ENCODE measurements at places on chromosomes 2 and 18.

GRCh38 chr18:67379981-67380380 lies 136.5 kb downstream of the DSEL start:
- no peak for DNase-seq

GRCh38 chr2:30702694-30703093 lies 104.6 kb downstream of the CAPN13 start:
- no peak for DNase-seq

GRCh38 chr18:22115573-22115972 lies 53.8 kb upstream of the GATA6 start:
- no peak for DNase-seq

- no peak for DNase-seq
Measured at GRCh38 chr2:64990876-64991275, 1.7 kb downstream of the SLC1A4 start.

DNA sequence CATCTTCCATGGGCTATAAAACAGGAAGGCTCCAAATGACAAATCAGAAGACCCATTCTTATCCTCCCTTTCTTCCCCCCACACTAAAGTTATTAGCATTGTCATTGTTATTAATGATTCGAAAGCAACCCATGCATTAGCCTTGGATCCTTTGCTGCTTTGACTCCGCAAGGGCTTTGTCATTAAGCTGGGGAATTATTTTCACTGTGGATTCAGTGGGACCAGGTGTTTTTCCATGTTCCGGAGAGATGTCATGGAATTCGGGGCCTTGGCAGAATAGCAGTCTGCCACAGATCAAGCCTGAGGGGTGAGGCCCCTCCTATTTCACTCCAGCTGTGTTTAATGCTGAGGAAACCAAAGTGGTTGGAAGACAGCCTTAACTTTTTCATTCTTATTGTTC lies 357.1 kb downstream of the EN1 start:
- DNase-seq, result peak; percentile 53

DNA sequence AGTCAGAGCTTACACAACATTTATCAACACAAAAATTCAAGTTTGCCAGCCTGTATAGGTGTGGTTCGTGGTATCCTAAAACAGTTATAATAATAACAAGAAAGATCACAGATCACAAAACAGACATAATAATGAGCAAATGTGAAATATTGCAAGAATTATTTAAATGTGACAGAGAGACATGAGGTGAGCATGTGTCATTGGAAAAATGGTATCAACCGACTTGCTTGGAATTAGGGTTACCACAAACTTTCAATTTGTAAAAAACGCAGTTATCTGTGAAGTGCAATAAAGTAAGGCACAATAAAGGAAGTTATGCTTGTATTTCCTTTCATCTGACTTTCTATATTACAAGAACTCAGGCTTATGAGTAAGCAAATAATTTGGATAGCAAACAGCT lies 116.8 kb downstream of the IKZF2 start:
- DNase-seq, result no peak

GRCh38 chr2:230987137-230988020 lies 8.5 kb upstream of the SPATA3 start:
- peak; percentile 82 for DNase-seq

- no peak for DNase-seq
Measured at GRCh38 chr2:179596018-179596417, 265.4 kb downstream of the ZNF385B start.

- no peak for DNase-seq
Measured at GRCh38 chr2:71615767-71616730, 162.7 kb downstream of the DYSF start.

GRCh38 chr2:102772659-102773058 lies 10.8 kb downstream of the TMEM182 start:
- DNase-seq, result peak; percentile 59

- DNase-seq, result no peak
Measured at GRCh38 chr2:22995576-22995975, 389.4 kb upstream of the KLHL29 start.

GRCh38 chr2:109268916-109269315 lies 139.9 kb downstream of the SH3RF3 start:
- DNase-seq, result no peak

DNA sequence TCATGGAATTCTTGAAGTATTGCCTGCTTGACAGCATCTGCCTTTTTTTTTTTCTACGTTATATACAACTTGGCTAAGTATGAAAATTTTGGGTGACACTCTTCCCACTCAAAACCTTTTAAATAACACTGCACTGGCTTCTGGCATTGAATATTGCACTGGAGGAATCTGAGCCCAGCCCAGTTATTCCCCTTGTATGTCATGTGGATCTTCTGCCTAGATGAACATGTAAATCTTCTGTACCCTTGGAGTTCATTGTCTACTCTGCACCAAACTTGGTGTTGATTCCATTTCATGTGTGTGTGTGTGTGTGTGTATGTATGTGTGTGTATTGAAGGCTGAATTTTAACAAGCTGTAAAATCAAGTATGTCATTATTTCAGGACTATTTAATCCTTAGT lies 59.4 kb downstream of the NAPG start:
- no peak for DNase-seq

DNA sequence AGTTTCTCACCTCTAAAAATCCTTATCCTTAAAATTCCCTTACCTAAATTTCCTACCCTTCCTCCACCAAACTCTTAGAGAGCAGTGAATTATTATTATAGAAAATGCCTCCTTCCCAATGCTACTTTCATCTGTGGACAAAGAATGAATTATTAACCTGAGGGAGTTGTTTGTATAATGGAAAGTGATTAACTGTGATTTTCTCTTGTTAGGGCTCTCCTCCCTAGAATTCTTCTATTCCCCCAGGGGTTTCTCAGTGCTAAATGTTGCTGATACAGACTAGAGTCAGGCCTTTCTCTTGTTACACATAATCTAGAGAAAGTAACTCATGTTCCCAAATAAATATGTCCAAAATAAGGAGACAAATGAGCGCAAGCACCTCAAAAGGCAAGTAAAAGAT lies 23.3 kb downstream of the EPB41L5 start:
- DNase-seq, result no peak

DNA sequence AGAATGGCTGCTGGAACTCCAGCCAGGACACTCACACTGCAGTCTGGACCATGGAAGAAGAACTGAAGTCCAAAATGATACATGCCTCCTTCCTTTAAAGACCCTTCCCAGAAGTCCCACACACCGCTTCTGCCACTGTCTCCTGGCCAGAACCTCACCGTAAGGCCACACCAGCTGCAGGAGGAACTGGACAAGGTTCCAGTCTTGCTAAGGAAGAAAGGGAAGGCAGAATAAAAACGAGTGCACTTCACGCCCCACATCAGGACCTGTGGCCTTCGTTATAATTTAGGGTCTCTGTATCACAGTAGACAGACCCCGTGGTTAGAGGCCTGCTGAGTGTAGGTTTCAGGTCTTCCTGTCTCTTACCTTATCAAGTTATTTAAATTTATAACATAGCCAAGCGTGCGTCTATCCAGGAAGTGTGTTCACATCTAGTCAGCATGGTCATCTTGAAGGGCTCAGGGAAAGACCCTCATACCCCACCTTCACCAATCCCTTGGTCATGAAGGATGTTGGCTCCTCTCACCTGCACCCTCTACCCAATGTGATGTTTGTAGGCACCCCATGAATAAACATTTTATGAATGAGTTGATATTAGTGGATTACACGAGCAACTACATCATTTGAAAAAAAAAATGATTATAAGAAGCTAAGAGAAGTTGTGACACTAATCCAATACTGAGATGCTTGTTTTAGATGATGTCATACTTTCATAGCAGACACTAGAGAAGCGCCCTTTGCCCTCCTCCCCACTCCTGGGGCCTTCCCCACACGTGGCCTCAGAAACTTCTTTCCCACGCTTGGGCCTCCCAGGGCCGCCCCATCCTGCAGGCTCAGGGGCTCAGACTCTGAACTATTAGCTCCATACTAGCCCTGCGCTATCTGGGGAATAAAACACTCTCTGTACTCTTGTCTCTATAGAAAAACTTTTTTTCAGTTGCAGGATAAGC lies 157.6 kb downstream of the FAM210A start:
- no peak for DNase-seq

DNA sequence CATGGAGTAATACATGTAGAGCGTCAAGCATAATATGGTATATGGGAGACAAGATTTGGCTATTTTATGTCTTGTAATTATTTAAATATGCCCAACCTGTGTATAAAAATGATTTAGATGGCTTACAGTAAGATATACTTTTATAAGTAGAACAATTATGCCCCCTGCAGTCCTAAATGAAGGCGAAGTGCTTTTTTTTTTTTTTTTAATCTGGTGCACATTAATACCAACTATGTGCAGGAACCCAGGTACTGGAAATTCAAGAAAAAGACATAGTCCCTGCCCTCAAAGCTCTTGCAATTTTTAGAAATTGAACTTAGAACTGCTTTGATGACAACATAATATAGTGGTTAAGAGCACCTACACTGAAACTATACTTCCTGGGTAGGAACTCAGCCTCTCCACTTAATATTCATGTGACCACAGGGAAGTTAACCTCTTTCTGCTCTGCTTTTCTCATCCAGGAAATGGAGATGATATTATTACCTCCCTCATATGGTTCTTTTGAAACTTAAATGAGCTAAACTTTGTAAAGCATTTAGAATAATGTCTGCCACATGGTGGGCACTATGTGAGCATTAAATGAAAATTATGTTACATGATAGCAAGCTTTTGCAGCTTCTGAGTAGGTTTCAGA lies 38.1 kb downstream of the AFTPH start:
- peak; percentile 43 for DNase-seq

GRCh38 chr18:77223221-77223639 lies 26.4 kb upstream of the GALR1 start:
- DNase-seq, result no peak

- DNase-seq, result no peak
Measured at GRCh38 chr2:230903231-230904150, 21.6 kb downstream of the GPR55 start.

DNA sequence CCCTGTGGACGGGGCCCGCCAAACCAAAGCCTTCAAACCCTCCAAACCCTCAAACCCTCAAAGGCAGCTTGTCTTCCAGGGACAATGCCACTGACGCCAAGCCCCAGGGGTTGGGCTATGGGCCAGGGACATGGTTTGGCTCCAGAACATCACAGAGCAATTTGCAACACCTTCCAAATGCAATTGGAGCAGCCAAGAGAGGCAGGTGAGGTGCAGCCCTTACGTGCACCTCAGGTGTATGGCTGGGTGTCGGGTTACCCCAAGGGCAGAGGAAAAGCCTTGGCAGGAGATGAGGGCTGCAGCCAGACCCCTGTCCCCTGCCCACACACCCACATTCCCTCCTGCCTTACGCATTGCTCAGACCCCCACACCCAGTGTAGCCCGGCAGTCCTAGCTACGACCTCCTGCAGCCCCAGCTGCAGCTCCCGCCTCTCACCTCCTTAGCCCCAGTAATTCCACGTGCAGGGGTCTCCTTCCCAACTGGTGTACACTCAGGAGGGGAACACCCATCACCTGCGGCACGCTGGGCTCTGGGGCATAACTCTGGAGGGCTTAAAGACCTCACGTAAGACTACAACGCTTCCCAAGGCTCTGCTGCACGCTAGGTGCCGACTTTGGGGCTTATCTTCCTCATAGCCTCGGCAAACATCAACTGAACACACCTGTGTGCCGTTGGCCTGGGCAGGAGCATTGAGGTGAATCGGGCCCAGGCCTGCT lies 88.7 kb downstream of the TFCP2L1 start:
- no peak for DNase-seq

DNA sequence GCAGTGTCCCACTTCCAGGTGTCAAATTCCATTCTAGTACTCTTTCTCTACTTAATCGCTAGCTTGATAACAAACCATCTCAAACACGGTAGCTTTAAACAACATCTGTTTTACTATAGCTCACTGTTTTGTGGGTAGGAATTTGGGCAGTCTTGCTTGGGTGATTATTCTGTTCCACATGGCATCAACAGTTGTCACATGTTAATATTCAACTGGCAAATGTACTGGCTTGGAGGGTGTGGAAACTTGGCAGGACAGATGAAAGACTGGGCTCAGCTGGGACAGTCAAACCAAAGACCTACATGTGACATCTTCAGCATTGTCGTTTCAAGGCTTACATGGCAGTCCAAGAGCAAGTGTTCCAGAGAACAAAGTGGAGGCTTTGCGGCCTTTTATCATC lies 241.8 kb downstream of the PTH2R start:
- DNase-seq, result peak; percentile 55

DNA sequence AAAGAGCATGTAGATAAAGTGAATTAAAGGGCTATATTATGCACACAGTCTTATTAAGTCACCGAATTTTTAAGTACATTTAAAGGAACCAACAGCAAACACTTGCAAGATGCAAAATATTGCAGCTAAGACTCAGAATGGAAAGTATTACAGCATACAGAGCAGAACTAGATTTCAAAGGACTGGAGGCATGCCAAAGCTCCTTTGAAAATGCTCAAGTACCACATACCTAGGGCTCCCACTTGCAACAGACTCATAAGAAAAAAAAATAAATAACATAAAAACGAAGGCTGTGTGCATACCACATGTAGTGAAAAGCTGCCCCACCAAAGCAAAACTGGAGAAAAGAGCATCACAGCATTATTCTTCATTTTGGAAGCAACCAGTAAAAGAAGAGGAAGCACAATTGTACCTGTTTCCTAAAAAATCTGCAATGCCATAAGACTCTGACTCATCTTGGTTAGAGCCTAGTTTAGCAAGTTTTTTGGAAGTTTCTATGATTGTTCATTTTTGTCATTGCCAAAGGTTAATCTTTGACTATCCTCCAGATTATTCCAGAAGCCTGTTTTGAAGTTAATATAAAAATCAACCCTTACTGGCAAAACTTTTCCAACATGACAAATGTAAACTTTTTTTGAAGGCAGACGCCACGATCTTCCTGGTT lies 306.0 kb upstream of the COL3A1 start:
- peak; percentile 73 for DNase-seq

GRCh38 chr18:10846657-10847407 lies 302.5 kb downstream of the PIEZO2 start:
- no peak for DNase-seq

- no peak for DNase-seq
Measured at GRCh38 chr2:213086050-213086449, 65.4 kb downstream of the IKZF2 start.

GRCh38 chr18:77133051-77133834 lies 660 bp upstream of the MBP start:
- DNase-seq, result peak; percentile 59

DNA sequence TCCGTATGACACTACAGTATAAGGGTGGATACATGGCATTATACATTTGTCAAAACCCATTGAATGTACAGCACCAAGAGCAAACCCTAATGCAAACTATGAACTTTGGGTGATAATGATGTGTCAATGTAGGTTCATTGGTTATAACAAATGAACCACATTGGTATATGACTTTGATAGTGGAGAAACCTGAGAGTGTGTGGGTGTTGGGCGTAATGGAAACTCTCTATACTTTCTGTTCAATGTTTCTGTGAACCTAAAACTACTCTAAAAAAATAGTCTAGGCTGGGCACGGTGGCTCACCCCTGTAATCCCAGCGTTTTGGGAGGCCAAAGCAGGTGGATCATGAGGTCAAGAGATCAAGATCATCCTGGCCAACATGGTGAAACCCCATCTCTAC lies 6.5 kb upstream of the ACTG2 start:
- DNase-seq, result no peak

DNA sequence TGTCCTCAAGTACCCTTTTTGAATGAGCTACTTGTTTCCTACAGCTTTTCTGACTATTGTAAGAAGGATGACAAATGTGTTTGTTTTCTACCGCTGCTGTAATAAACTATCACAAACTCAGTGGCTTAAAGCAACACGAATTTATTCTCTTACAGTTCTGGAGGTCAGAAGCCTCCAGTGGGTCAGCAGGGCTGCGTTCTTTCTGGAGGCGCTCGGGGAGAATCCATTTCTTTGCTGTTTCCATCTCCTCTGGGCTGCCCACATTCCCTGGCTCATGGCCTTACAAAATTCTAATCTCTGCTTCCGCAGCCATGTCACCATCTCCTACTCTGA lies 128.5 kb downstream of the SPP2 start:
- DNase-seq, result no peak

GRCh38 chr2:98372121-98372520 lies 25.9 kb downstream of the CNGA3 start:
- DNase-seq, result no peak
